ENCODE measurements at places on chromosomes 2 and 18.

GRCh38 chr2:83742117-83742782, 716.8 kb downstream of the SUCLG1 start:
- peak; percentile 30 for DNase-seq

DNA sequence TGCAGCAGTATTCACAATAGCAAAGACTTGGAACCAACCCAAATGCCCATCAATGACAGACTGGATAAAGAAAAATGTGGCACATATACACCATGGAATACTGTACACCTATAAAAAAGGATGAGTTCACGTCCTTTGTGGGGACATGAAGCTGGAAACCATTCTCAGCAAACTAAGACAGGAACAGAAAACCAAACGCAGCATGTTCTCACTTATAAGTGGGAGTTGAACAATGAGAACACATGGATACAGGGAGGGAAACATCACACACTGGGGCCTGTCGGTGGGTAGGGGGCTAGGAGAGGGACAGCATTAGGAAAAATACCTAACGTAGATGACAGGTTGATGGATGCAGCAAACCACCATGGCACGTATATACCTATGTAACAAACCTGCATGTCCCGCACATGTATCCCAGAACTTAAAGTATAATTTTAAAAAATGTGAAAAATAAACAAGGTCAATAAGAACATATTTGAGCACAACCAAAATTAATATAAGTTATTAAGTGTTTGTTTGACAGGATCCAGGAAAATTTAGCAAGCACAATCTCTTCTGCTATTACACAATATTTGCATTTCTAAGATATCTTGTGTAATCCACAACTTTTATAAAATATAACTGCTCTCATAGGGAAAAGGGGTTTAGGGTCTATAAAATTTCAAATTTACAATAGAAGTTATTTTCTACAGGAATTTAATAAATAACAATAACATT, 22.9 kb downstream of the CCBE1 start:
- no peak for DNase-seq

DNA sequence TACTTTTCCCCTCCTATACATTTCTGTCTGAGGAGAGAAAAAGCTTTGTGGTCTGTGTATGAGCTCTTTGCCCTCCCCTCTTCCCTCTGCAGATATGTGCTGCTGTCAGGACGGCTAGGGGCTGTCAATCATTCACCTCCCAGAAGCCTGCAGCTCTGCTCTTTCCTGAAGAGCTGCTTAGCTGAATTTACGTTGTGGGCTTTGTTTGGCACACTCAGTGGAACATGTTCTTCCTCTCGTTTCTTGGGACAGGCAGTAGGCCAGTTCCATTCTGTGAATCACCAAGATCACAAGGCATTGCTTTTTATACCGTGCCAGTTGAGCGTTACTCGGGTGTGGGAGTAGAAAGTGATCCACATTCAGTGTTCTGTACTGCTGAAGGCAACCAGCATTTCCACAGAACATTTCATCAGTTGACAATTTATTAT, 136.7 kb downstream of the LAMA3 start:
- peak; percentile 86 for DNase-seq

DNA sequence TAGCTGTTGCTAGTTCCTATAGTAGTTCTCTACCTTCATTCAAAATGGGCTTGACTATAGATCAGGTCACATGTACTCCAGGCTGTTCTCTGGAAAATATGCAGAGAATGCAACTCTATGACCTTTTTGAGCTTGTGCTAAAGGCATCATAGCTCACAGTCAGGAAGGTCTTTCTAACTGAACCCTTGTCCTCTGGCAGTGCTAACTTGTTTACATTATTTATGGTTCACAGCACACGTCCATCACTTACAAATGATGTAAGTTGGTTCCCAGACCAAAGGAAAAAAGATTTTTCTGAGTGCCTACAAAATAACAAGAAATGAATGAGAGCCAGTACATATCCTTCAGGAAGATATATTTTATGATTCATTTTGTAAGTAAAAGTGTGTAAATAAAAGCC, 236.1 kb downstream of the GCA start:
- DNase-seq = peak; percentile 52

DNA sequence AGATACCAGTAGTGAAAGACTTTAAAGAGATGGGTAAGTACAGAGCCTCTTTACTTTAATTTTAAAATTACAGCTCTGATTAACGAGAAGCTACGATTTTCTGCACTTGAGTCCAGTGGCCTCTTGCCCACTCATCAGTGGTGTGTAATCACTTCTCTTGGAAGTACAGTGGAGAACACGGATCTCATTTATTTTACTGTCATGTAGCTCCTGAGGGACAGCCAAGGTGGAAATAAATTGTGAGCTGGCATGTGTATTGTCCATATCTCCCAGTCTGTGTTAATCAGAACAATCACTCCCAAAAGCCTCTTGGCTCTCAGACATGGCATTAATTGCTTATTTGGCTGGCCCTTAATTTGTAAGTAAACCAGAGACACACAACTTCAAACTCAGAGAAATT, 69.4 kb downstream of the LOXHD1 start:
- DNase-seq = no peak

DNA sequence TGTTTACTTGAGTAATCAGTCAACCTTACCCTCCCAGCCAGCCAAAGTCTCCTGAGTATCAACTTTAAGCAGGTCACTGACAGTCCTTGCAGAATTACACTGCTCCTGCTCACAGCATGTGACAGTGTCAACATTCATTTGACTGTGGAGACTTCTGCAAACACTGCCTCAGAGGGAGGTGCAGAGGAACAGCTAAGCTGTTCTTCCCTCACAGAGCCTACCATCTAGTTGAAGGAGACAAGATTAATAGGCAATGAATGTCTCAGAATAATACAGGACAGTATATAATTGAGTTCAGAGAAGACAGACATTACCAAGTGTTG, 11.9 kb downstream of the SLC14A2 start:
- no peak for DNase-seq

- no peak for DNase-seq
Observed at GRCh38 chr2:122652670-122653069, 897.2 kb downstream of the TSN start.

DNA sequence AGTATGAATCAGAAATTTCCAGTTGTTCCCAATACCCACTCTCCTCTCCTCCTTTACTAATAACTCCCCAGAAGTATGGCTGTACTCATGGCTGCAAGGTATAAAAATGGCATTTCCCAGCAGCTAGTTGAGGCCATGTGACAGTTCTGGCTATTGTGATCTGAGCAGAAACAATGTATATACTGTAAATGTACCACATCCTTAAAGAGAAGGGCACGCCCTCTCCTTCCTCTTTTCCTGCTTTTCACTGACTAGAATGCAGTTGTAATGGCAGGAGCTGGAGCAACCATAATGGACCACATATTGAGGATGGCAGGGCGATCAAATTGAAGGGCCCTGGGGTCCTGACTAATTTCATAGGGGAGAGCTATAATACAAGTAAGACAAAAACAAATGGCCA, 211.2 kb downstream of the TNS1 start:
- no peak for DNase-seq

- no peak for DNase-seq
Observed at GRCh38 chr2:15874321-15874720, 66.0 kb upstream of the MYCN start.

GRCh38 chr2:26245231-26245732, 543 bp downstream of the HADHB start:
- DNase-seq = no peak

- DNase-seq = no peak
Observed at GRCh38 chr18:76794326-76794725, 28.0 kb upstream of the ZNF236 start.

DNA sequence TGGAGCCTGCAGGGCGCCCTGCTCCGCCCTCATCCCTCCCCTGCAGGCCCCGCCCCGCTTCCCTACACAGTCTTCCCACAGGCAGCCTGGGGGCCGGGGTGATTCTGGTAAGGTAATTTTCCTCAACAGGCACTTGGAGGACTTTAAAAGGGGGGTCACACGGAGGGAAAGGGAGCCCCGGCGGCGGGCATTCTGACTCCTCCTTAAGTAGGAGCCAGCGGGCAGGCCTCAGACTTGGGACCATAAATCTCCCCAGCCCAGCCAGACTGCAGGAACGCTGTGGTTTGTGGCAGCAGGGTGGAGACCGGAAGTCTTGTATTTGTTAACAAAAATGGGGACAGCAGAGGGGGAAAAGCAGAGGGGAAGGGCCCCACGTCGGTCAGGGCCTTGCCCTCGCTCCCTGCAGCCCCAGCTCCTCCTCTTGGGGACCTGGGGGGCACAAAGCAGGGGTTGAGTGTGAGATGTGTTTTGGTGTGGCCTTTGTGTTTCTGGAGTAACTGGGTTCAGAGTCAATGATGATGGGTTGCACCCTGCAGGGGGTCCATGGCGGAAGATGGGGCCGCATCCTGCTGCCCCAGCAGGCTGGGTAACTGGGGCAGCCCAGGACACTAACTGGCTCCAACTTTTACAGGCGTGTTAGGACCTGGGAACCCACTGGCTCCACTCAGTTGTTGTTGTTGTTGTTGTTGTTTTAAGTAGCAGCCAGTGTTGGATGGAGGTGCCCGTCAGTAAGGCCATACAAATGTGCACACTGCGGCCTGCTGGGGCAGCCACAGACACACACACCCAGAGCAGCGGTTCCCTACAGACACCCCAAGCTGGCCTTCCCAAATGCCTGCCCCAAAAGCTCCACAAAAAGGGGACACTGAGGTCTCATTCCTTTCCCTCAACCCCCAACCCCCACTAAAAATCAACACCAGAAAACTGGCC, 27.7 kb downstream of the SMAD7 start:
- no peak for DNase-seq

- no peak for DNase-seq
Observed at GRCh38 chr2:145563741-145564615, 1044.1 kb upstream of the ZEB2 start.

DNA sequence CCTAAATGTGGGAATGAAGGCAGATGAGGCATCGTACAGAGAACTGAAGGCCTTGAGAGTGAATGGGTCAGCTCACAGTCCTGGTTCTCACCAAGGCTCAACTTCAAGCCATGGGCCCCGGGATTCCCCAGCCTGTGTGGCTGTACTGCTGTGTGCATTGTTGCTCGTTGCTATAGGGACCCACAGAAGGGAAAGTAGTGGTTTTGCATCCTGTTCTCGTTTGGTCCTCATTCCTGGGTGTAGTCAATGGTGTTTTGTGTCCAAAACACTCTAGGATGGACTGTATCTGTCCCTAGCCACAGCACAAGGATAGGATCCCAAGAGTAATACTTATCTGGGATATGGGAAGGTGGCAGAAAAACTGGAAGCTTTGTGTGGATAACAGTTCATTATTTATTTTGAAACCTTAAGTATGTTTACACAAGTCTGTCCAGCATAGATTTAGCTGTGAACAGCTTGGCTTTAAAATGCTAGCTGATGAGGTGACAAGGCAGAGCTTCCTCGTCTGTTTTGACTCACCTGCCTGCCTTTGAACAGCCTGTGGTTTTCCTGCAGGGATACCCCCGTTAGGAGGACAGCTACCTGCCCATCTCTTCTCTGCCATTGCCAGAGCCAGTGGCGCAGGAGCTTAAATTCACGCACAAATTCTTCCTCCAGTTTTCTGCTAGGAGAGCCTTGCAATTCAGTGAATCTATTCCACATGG, 85.0 kb downstream of the WDSUB1 start:
- DNase-seq = peak; percentile 7

DNA sequence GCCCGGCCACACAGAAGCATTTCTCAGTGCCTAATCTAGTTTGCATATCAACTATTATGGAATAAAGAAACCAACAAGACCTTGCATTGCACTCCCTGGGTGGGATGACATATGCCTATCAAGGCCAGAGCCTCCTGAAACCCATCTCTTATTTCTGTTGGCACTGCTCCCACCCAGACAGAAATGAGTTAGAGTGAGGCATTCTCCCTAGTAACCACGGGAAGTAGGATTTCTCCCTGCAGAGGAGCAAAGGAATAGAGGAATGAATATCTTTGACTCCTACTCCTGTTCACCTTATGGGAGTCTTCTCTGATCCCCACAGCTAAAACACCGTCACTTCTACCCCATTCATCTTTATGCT, 24.2 kb upstream of the SCYGR1 start:
- no peak for DNase-seq

- DNase-seq = no peak
Observed at GRCh38 chr2:134296301-134296700, 42.4 kb downstream of the MGAT5 start.

DNA sequence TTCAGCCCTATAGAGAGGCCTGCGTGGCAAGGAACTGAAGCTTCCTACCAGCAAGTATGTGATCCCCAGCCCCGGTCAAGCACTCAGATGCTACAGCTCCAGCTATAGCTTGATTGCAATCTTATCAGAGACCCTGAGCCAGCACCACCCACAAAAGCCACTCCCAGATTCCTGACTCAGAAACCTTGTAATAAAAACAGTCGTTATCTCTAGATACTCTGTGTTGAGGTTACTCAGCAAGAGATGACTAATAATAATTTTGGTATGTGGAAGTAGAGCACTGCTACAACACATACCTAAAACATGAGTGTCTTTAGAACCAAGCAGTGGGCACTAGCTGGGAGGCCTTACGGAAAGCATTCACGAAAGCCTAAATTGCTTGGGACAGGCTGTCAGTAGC, 216.9 kb downstream of the UXS1 start:
- no peak for DNase-seq

DNA sequence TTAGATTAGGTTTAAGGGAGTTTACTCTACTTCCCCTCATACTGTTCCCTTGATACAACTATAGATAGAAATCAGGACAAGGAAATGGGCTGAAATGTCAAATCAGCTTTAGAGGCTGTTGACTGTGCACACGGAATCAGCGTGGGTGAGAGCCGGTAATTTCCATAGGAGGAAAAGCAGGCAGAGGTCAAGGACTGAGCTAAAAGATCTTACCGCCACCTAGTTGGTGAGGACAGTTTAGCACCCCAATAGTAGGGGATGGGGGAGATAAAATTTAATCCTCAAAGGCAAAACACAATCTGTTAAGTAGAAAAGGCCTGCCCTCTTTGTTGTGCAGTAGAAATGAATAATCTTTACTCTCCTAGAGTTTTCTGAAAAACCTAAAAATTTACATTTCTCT, 1154.5 kb upstream of the CHAC2 start:
- DNase-seq = no peak

- DNase-seq = no peak
Observed at GRCh38 chr2:207833251-207833751, 63.6 kb upstream of the FZD5 start.

DNA sequence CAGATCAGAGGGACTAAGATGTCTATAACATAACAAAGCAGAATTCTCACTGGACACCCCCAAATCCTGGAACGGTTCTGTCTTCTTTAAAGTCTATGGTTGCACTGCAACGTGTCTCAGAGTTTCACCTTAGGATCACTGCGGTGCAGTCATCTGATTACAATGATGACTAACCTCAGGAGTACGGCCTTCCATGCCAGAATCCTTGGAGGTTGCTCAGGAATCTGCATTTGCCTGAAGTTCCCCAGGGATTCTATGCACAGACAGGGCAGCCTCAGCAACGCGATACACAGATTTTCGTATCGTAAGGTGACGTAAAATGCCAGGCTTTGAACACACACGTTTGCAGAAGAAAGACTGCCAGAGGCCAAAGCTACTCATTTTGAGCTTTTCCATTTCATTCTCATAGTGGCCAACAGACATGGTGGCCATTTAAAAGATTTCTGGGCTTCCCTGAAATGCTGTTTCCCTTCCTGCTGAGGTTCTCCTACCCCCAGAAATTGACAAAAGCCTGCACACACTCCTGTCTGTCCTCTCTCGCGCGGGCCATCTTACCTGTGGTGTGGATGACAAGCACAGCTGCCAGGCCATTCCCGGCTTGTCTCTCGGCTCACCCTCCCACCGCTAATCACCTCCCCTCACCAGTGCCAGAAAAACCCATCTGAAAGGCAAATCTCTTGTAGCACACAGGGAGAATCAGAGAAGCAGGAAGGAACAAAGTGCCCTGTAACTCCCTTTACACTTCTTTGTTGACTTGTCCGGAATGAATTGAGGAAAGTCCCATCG, 148.8 kb downstream of the ACKR3 start:
- DNase-seq = no peak

All from LNCaP clone FGC (cell line).